Upper lobe of left lung (tissue), 6 donors: ENCODE measurements at places on chromosomes 1 and 21. TPM values are rescaled to one million over a fixed set of nuclear protein-coding genes. Genes with fewer than 3 reads are reported as not detected.

Gene LRRN2
- 4.2 TPM for total RNA-seq

Gene DNM3
- total RNA-seq = 9.9 TPM

- no peaks in the 10 kb centered on the region for H3K27me3 ChIP-seq
- DNase-seq = no peak
- no peak overlapping the region for H3K27ac ChIP-seq
- no peak overlapping the region for H3K4me3 ChIP-seq
- no peaks in the 10 kb centered on the region for H3K4me1 ChIP-seq
- H3K36me3 ChIP-seq = peaks cover 63% of the 10 kb centered on the region
Measured at GRCh38 chr1:42189931-42190853, 25.6 kb upstream of the GUCA2A start.

DNA sequence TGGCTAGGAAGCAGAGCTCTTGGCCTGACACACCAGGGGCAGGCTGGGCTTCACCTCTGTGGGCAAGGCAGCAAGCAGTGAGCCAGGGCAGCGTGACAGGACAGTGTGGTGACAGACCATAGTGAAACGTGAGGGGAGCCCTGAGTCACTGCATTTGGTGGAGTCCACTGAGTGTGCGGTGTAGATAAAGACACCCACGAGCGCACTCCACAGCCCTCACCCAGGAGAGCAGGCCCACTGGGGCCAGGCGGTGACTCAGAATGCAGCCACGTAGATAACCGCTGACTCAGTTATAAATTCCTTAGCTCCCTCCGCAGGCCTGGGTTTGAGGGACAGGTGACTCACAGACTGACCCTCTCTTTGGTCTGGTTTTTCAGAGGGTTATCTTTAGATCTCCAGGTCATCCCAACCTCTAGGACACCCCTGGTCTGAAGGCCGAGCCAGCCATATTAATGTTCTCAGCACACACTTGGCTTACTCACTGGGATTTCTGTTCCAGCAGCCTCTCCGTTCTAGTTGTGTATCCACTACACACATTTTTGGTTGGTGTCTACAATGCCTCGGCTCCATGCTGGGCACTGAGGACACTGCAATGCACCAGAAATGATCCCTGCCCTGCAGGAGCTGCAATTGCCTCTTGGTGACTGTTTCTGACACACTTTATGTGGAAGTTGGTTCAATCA is 90.2 kb upstream of the TSPAN2 start:
- H3K4me3 ChIP-seq = no peak overlapping the region
- no peak for DNase-seq
- no peaks in the 10 kb centered on the region for H3K36me3 ChIP-seq
- no peaks in the 10 kb centered on the region for H3K4me1 ChIP-seq

Gene DPYD
- total RNA-seq = 85.9 TPM
